GM03348 (cell line): ENCODE measurements at places on chromosomes 12 and 14.

DNA sequence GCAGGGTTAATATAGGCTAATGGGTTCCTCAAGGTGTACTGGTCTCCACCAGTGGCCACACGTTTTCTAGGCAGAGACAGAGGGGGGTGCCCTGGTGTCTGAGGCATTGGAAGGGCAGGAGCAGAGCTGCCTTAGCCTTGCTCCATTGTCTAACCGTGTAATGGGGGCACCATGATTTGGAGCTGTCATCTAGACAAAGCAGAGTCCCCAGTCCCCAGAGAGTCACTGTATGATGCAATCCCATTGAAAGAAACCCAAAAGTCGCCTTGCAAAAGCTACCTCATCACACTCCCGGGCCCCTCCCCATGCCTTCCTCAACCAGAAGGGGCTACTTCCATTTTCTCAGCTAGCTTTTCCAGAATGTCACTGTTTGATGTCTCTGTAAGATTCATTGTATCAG lies 487.1 kb downstream of the AACS start:
- no peak for DNase-seq

GRCh38 chr12:104576980-104577580 lies 120.3 kb downstream of the CHST11 start:
- DNase-seq: no peak

DNA sequence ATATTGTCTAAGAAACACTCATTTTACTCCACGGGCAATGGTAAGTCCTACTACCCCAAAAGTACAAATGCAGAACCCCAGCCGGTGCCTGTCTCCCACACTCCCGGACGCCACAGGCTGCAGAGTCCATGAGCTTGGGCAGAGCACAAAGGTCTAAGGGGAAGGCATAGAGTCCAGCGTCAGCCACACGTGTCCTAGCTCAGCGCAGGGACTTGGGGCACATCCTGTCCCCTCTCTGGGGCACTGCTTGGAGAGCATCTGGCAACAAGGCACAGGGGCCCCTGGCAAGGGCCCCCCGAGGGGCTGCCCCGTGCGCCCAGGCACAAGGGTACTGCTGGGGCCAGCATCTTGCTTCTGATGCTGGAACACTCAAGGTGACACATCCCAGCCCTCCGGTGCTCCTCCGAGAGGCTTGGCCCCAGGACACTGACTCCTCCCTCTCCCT lies 58.4 kb downstream of the BCL11B start:
- DNase-seq: no peak

DNA sequence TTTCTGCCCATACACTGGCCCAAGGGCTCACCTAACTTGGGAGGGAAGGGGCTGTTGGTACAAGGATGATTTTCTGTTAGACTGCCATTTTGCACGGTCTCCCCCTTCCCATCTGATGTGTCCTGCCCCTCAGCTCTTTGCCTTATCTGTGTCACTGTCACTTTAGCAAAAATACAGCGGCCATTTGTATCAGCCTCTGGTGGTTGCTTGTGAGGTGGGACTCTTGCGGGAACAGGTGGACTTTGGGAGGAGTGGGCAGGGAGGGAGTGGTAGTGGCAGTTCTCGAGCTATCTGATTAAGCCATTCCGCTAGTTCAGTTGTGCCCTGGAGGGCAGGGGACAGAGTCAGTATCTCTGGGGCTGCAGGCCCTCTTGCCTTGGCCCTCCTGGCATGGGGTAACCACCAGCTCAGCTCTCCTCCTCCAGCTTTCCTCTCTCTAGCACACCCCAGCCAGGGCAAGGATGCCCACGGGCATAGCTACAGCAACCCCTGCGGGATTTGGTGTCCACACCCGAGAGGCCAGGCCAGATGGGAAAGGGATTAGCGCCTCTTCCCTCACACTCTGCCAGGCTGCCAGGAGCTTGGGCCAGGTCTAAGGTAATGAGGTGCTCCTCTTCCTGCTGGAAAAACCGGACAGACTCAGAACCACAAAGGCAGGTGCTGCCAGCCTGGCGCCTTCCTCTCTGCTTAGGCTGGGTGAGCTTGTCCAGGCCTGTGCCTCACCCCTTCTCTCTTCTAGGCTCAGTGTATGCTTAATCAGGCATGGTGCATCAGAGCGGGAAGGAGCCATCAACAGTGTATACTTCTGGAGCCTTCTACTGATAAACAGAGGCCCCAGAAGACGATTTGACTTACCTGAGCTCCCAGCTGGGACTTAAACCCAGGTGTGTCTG lies 8.7 kb downstream of the SLC48A1 start:
- DNase-seq: no peak

- no peak for DNase-seq
Measured at GRCh38 chr14:88605594-88605993, 42.8 kb downstream of the ZC3H14 start.

GRCh38 chr12:131642101-131642540 lies 68.8 kb upstream of the SFSWAP start:
- peak; percentile 11 for DNase-seq
